ENCODE measurements at places on chromosomes 7 and 10.

GRCh38 chr7:40283391-40283790 lies 148.6 kb downstream of the SUGCT start:
- DNase-seq = no peak

- DNase-seq = no peak
These were observed 39.5 kb upstream of the OPN4 start for GRCh38 chr10:86614853-86615252.

DNA sequence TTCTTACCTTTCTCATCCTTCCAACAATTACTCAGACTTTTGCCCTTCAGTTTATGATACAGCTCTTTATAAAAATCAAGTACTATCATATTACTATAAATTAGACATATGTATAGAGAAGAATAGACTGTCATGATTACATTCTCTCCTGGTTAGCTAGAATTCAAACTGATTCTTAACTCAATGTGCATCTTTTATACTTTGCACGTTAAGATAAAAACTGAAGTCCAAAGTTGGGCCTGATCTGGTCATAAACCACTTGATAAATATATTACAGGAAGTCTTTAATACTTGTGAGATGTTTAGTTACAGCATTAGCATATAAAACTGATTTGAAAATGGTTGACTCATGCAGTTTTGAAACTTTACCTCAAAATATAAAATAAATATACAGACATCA lies 2.6 kb downstream of the AGR3 start:
- DNase-seq = no peak

- no peak for DNase-seq
These were observed 265.9 kb downstream of the ZEB1 start for GRCh38 chr10:31584876-31585275.

GRCh38 chr7:100211342-100211780 lies 8.4 kb upstream of the PVRIG start:
- no peak for DNase-seq

GRCh38 chr7:116598861-116599260 lies 73.1 kb upstream of the MET start:
- no peak for DNase-seq

DNA sequence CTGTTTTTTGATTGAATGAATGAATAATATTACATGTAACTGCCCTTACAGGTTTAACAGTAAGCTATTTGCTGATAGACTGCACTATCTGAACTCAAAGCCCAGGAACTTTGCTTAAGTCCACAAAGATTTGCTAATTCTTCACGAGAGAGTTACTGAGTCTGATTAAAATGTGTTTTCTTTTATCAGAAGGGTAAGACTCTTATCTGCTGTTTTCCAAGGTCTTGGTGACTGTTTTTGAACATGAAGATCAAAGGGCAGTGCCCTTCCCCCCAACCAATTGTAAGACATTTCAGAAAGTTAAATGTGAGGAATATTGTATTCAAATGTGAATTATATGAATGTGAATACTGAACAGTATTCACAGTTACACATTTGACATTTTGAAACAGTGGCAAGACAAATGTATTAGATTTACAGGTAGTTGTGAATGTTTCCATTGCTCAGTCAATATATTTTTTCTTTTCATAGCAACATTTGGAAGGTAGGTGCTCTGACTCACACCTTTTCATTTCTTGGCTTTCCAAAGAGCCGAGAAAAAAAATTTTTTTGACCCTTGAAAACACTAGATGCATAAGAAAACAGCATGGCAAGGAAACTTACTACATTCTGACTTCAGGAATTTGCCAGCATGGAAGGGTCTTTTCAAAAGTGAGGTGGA lies 62.7 kb downstream of the DKK1 start:
- no peak for DNase-seq

DNA sequence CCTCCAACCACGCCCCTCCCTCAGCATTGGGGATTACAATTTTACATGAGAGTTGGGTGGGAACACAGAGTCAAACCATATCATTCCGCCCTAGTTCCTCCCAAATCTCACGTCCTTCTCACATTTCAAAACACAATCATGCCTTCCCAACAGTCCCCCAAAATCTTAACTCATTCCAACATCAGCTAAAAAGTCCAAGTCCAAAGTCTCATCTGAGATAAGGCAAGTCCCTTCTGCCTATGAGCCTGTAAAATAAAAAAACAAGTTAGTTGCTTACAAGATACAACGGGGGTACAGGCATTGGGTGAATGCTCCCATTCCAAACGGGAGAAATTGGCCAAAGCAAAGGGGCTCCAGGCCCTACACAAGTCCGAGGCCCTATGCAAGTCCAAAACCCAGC lies 77.7 kb upstream of the CAPZA2 start:
- DNase-seq = no peak

- DNase-seq = no peak
These were observed 48.1 kb downstream of the NEURL1 start for GRCh38 chr10:103541616-103542015.

- DNase-seq = peak; percentile 39
These were observed 137.3 kb downstream of the ELMO1 start for GRCh38 chr7:37311355-37311754.

Data from Caki2 (cell line).